ENCODE measurements at places on chromosomes 4 and X. TPM values are rescaled to one million over a fixed set of nuclear protein-coding genes. Genes with fewer than 3 reads are reported as not detected.

DNA sequence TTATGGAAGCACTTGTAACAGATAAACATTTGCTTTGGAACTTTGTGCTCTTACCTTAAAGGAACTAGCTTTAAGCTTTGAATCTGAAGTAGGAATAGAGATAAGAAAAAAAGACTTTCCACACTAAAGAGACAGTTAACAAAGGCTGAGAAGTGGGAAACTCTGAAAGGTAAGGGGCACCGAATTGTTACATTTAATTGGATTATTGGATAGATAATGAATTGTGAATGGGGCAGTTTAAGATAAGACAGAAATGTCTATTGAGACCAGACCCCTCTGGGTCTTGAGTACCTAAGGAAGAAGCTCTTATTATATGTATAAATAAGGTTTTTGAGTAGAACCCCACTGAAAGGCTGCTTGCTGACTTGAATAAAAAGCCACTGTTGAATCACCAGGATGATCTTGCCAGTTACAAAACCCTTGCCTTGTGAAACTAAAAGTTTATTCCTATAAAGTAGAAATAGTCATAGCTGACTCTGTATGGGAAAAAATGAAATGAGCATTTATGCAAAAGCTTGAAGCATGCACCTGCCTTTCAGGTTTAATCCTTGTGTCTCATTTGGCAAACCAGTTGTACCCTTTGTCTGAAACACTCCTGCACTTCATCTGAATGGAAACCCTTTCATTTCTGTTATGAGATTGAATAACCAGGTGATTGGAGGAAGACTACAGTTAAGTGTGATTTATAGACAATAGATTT, 423.2 kb downstream of the RPA4 start:
- no peak overlapping the region for H3K4me3 ChIP-seq
- DNase-seq, result no peak
- no peak overlapping the region for H3K27ac ChIP-seq
- H3K4me1 ChIP-seq, result no peaks in the 10 kb centered on the region

DNA sequence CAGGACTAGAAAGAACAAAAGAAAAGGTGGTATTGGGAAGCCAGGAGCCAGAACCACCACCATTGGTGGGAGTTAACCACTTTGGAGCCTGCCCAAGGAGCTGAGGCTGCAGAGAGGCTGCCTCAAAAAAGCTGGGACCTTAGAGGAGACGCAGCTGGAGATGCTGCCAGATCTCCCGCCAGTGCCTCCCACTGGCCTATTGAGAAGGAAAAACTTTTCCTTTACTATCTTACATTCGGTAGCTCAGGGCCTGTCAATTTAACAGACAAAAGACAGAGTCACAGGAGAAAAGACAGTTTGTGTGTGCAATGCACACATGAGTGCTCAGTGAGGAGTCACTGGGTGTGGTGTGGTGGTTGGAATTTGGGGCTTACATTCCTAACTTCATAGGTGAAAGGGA, 52.4 kb upstream of the HPSE start:
- H3K36me3 ChIP-seq, result no peaks in the 10 kb centered on the region
- H3K4me3 ChIP-seq, result no peak overlapping the region
- no peak for DNase-seq
- H3K27me3 ChIP-seq, result no peaks in the 10 kb centered on the region

- peaks cover 4% of the 10 kb centered on the region for H3K4me1 ChIP-seq
- H3K27ac ChIP-seq, result no peak within 1 kb of the TSS
- H3K27me3 ChIP-seq, result no peaks in the 10 kb centered on the region
- DNase-seq, result peak; percentile 38
- H3K36me3 ChIP-seq, result no peaks in the 10 kb centered on the region
- no peak within 1 kb of the TSS for H3K4me3 ChIP-seq
These were observed at the start of gene CC2D2A for GRCh38 chr4:15469402-15470127. Gene CC2D2A (plus strand): TSS chr4:15469882. CDS start chr4:15475933, 6,051 bp downstream.

DNA sequence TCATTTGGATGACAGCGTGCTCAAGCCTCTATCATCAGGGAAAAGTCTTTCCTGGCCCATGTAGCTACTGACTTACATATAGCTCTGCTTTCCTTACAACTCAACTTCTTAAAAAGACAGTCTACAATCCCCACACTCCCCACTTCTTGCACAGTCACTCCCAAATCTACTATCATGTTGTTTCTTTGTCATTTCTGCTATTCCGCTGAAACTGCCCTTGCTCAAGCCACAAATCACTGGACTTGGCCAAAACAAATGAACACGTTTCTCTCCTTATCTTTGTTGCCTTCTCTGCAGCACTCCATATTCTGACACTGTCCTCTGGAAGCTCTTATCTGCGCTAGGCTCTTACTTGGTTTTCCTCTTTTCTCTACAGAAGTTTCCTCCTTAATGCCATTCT, 28.2 kb downstream of the GPRIN3 start:
- H3K4me1 ChIP-seq, result no peaks in the 10 kb centered on the region
- H3K27ac ChIP-seq, result no peak overlapping the region
- no peak for DNase-seq
- no peaks in the 10 kb centered on the region for H3K36me3 ChIP-seq
- no peaks in the 10 kb centered on the region for H3K27me3 ChIP-seq
- no peak overlapping the region for H3K4me3 ChIP-seq

Gene FRMPD3
- total RNA-seq, result not detected
